ENCODE measurements at places on chromosomes 7 and 10. TPM values are rescaled to one million over a fixed set of nuclear protein-coding genes. Genes with fewer than 3 reads are reported as not detected.

The RBM20 gene
- not detected for polyA plus RNA-seq

The NUPR2 gene
- not detected for polyA plus RNA-seq

GRCh38 chr10:120789303-120790203 is 61.6 kb upstream of the WDR11 start:
- no peaks in the 10 kb centered on the region for H3K36me3 ChIP-seq
- H3K27ac ChIP-seq: peak overlapping the region; percentile 66
- no peak overlapping the region for H3K4me3 ChIP-seq

DNA sequence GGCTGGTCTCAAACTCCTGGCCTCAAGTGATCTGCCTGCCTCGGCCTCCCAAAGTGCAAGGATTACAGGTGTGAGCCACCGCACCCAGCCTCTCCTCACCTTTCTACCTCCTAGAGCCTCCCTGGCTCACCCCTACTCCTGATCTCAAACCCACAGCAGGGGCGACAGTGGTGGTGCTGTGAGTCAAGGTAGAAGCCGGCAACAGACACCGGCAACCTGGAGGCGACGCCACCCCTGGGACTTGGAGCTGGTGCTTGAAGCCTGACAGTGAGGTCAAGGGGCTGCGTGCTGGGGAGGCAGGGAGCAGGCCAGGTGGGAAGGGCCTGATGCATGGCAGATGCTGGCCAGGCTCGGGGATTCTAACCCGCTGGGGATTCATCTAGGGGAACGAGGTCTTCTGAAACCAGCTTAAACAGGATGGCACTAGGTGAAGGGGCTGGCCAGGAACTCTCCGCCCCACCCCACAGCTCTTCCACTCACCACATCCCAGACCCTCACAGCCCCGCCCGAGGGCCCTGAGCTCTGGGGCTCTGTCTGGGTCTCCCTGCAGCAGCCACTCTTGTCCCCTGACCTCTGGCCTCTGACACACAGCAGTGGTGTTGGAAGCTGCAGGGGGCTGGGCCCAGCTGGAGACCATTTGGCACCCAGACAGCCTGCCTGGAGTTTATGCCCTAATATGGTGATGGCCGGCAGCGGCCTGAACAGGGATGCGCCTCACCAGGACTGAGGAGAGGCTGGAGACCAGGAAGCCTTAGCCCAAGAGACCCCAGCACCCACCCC is 16.4 kb downstream of the KCNH2 start:
- H3K36me3 ChIP-seq: no peaks in the 10 kb centered on the region
- H3K27ac ChIP-seq: no peak overlapping the region
- H3K4me3 ChIP-seq: no peak overlapping the region
- peaks cover 39% of the 10 kb centered on the region for H3K27me3 ChIP-seq
- DNase-seq: no peak
- H3K4me1 ChIP-seq: no peaks in the 10 kb centered on the region

GRCh38 chr10:84683980-84684740 is 355.8 kb downstream of the CCSER2 start:
- H3K4me1 ChIP-seq: no peaks in the 10 kb centered on the region
- no peak for DNase-seq
- no peak overlapping the region for H3K27ac ChIP-seq

- no peaks in the 10 kb centered on the region for H3K4me1 ChIP-seq
- no peak overlapping the region for H3K27ac ChIP-seq
- H3K4me3 ChIP-seq: no peak overlapping the region
- no peaks in the 10 kb centered on the region for H3K27me3 ChIP-seq
- H3K36me3 ChIP-seq: no peaks in the 10 kb centered on the region
- no peak for DNase-seq
These were observed 7.0 kb downstream of the RHOBTB1 start for GRCh38 chr10:60937022-60937421.

DNA sequence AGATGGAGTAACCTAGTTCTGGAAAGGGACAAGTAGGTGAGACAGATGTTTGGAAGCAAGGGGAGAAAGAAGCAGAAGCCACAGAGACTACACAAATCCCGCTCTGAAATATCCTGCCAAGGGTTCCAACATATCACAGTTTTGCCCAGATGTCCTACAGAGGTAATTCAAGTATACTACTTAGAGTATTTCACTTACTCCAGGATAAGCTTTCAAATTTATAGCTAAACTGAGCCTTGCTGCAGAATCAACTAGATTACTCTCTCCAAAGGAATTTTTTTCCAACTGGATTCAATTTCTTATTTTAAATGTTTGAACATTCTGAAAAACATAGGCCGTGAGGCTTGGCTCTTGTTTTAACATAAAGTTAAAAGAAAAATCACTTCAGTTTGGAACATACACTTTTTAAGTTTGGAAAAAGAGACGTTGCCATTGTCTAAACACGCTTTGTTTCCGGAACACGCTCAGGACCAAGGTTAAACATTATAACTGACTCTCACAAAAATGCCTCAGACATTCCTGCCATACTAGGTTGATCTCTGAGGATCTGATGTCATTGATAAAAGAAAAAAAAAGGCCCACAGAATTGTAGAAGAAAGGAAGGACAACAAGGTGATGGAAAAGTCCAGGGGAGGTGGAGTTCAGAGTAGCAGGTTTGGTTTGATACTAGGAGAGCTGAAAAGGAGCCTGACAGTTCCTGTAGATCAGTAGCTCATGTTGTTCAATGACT is 74.8 kb downstream of the FAM185A start:
- H3K4me3 ChIP-seq: no peak overlapping the region
- no peaks in the 10 kb centered on the region for H3K36me3 ChIP-seq
- no peak overlapping the region for H3K27ac ChIP-seq
- no peak for DNase-seq
- no peaks in the 10 kb centered on the region for H3K27me3 ChIP-seq

DNA sequence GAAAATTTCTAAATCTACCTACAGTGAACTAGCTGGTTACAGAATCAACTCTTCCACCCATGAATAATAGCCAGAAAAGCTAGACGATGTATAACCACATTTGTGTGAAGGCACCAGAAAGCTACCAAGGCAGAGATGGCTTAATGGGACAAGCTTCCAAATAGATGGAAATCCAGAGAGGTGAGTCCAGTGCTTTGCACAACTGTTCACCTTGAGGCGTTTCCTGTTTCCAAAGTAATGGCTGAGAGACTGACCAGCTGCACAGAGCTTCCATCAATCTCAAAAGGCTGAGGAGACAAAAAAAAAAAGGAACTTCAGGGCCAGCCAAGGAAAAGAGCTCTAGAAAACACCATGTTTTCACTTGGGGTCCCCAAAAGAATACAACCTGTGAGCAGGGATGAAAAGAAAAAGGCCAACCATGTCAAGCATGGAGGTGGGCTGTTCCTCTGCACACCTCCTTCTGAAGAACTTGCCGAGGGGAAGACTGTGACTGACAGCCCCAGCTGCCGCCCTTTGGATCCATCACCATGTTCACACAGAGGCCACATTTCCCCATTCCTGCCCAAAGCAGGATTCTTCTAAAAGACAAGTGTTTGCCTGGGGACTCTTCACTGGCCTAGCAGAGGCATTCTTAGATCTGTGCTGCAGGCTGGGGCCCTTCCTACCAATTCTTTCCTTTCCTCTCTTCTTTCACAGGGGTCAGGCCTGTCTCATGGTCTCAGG is 72.9 kb downstream of the ARHGAP21 start:
- H3K27me3 ChIP-seq: no peaks in the 10 kb centered on the region
- H3K4me3 ChIP-seq: no peak overlapping the region
- no peak overlapping the region for H3K27ac ChIP-seq
- H3K36me3 ChIP-seq: no peaks in the 10 kb centered on the region
- DNase-seq: no peak
- H3K4me1 ChIP-seq: no peaks in the 10 kb centered on the region

GRCh38 chr7:137445268-137445667 is 101.7 kb upstream of the PTN start:
- DNase-seq: no peak
- H3K4me1 ChIP-seq: no peaks in the 10 kb centered on the region
- H3K4me3 ChIP-seq: no peak overlapping the region
- H3K27ac ChIP-seq: no peak overlapping the region
- H3K36me3 ChIP-seq: no peaks in the 10 kb centered on the region

DNA sequence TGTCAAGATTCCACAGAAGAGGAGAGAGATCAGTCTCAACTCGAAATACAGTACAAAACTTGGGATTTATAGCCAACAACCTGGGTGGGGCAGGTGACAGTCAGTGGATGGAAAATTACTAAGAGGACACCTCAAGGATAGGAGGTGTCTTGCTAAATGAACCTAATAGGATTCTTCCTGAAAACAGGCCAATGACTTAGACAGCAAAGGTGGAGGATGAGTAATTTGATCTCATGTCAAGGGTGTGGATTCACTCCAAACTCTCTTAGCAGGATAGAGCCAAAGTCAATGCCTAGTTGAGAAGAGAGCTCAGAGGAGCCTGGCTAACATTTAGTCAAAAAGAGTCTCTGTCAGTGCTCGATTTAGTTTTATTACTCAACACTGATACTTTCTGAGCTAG is 106.7 kb upstream of the INSYN2A start:
- no peaks in the 10 kb centered on the region for H3K27me3 ChIP-seq
- H3K27ac ChIP-seq: no peak overlapping the region
- DNase-seq: no peak
- H3K36me3 ChIP-seq: no peaks in the 10 kb centered on the region
- no peak overlapping the region for H3K4me3 ChIP-seq
- H3K4me1 ChIP-seq: no peaks in the 10 kb centered on the region

Data from CD14-positive monocyte (primary cell).